ENCODE measurements at places on chromosomes 5 and 9. TPM values are rescaled to one million over a fixed set of nuclear protein-coding genes. Genes with fewer than 3 reads are reported as not detected.

PCDHAC2 gene
- total RNA-seq = 0.33 TPM

F2RL2 gene
- 0.28 TPM for total RNA-seq

DNA sequence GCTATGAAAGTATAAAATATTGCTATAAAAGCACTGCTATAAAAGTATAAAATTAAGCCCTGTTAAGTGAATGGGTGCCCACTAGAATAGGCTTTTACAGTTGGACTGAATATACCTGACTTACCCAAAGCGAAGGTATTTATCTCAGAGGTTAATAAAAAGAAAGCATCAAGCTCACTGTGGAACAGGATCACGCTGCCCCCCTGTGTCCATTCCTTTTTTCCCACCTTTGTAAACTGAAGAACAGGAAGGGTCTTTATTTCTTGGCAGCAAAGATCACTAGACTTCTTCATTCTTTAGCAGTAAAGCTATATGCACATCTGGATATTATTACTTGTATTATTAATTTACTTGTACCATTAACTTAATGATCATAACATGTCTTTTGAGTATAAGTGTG is 22.1 kb upstream of the PLPP6 start:
- DNase-seq = no peak

DNA sequence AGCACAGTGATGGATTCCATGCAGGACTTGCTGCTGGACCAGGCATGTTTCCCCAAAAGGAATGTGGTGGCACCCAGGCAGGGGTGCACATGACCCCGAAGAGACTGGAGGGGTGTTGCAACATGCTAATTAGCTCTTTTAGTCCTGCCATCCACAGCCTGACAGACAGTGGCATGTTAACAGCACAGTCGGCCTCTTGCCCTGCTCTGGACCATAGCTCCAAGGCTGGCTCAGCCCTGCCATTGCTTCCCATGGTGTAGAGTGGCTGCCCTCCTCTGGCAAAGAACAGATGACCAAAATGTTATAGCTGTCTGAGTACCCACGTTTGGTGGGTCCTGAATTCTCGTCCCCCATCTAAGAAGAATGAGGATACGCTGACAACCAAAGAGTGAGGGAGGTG is 736.4 kb upstream of the PTPRD start:
- peak; percentile 69 for DNase-seq

PCDHB3 gene
- 1.3 TPM for total RNA-seq

DNA sequence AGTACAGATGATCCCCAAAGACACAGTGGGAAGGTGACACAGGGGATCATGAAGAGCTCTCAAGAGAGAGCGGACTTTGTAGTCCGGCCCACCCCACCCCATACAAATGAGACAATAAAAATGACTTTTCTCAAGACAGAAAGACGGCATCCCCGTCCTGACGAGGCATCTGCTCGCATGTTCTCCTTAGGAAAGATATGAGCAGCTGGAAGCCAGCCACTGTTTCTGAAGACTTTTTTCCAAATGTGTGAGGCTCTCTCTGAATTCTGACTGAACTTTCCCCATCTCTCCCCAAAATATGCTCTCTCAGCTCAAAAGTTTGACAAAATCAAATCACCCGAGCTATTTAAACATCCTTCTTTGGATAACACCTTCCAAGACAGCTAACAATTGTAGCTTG is 105.2 kb downstream of the RFK start:
- DNase-seq = no peak

DNA sequence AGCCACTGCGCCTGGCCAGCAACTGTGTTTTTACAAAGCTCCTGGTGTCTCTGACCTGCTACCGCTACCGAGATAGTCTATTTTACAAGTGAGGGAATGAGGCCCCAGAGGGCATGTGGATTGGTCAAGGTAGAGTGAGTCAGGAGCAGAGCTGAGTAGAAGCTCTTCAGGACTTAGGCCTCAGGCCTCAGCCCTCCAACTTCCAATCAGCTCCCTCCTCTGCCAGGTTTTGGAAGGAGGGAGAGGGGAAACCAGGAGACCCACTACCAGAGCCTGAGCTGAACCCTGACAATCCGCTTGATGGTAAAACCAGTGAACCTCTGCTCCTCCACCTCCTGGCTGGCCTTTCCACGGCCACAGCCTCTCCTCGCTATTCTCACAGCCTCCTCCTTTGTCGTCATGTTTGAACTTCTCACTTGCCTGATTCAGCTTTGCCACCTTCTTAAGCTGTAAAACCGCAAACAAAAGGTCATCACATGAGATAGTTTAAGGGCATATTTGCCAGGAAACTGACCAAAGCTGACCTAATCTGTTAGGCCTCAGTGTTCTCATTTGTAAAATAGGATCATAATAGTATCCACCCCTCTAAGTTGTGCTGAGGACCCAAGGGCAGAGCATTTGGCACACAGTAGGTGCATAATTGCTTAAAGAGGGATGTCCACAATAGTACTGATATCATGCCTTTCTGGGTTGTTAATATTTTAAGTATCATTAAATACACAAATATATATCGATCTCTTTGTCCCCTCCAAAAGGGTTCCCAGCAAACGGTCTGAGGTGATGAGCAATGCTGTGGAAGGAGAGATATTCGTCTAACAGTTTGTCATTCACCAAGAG is 1.7 kb downstream of the TRAF1 start:
- DNase-seq = no peak

- DNase-seq = no peak
Measured at GRCh38 chr9:129407905-129408452, 212.9 kb downstream of the C9orf50 start.

DNA sequence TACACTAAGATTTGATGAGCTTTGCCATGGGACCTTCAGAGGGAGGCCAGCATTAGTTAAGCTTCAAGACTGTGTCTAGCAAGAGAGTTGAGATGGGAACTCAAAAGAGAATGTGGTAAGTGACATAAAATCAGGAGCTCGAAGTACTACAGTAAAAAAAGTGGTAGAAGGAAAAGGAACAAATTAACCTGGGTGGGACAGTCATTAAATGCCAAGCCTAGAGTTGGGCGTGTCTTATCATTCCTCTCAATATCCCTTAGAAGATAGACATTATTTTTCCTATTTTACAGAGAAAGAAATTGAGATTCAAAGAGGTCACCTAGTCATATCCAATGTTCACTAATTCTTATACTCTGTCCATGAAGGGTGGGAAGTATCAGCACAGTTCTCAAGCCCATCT is 3.3 kb upstream of the TXN start:
- no peak for DNase-seq

- no peak for DNase-seq
Measured at GRCh38 chr5:54514841-54515432, 2.6 kb upstream of the SNX18 start.

DNA sequence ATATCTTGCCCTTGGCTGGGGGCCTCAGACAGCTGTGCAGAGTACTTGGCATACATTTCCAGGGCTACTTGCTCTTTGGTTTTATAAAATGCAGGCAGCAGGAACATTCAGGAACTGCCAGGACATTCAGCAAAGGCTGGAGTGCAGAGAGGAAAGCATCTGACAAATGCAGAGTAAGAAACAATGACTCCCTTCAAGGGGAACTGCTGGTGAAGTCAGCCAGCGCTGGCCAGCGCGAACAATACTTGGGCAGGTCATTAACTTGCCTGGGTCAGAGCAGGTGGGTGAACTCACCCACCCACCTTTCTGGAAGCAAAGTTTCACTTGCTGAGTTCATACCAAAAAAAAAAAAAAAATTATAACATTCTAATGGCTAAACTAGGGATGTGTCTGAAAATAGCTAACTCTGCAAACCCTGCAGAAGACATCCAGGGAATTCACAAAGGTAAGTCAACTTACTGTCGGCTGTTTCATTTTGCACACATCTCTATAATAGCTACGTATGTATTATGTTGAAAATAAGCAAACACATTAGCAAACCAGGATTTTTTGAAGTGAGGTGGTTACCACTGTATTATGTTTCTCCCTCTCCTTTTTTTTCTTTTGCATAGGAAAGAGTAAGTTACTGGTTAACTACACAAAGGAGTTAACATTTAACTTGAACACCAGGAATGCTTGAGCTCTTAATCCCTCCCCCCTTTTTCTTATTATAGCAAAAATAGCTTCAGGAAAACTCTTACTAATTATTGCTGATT is 152.2 kb downstream of the GLIS3 start:
- no peak for DNase-seq

SVEP1 gene
- 113 TPM for total RNA-seq

DNA sequence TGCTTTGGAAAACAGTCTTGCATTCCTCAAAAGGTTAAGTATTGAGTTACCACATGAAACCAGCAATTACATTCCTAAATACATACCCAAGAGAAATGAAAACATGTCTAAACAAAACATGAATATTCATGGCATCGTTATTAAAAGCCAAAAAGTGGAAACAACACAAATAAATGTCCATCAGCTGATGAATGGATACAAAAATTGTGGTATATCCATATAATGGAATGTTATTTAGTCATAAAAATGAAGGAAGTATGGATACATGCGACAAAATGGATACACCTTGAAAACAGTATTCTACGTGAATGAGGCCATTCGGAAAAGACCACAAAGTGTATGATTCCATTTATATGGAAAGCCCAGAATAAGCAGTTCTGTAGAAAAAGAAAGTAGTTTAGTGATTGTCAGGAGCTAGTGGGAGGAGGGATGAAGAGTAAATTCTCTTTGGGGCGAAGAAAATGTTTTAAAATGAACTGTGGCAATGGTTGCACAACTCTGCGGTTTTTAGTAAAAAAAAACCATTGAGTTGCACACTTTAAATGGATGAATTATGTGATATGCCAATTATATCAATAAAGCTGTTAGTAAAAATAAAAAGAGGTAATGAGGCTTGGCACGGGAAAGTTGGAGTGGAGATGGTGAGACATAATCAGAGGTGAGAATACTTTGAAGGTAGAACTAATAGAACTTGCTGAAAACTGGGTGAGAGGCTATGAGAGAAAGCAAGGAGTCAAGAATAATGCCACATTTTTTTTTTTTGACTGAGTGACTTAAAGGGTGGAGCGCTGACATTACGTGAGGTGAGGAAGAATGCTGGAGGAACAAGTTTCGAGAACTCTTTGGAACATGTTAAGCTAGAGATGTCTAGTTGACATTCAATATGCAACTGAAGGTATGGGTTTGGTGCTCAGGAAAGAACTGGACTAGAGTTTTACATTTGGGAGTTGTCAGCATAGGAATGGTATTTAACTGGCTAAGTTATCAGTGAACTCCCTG is 194.9 kb upstream of the ZNF608 start:
- DNase-seq = no peak

DNA sequence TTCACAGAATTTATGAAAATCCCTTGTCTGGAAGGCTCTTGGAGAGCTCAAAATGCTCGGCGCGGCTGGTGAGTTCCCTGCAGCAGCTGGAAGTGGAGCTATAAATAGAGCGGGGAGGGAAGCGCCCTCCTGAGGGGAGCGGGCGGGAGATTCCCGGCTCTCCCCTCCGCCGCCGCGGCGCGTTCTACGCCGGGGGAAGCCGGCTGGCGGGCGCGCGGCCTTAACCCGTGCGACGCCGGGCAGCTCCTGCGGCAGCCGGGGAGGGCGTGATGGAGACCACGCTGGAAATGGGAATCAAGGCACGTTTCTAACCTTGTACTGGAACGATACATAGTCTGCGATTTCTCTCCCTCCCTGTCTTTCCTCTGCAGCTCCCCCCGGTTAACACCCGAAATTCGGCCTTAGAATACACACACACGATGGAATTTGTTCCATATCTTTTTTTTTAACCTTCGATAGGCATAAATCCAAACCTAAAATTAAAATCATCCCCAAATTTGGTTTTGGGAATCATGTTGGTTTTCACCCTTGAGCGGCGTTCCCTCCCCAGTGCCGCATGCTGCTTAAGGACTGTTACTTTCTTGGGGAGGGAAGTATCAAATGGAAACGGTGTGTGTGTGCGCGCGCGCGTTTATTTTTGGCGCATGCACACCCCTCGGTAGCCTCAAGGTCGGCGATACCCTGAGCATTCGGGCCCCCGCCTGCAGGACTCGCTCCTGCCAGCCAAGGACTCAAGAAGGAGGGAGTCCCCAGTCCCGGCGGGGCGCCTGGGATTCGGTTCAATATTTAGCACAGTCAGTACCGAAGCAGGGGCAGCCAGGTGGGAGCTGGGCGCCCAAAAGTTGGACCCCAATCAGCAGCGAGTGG is 306.3 kb upstream of the KCNN2 start:
- DNase-seq = peak; percentile 81

IER5L gene
- total RNA-seq = 23.5 TPM

Measured in posterior vena cava (tissue), 2 donors.